ENCODE measurements at places on chromosomes 1 and 21. TPM values are rescaled to one million over a fixed set of nuclear protein-coding genes. Genes with fewer than 3 reads are reported as not detected.

- ATAC-seq = no peak
These were observed 1.7 kb downstream of the HHAT start for GRCh38 chr1:210330279-210330866.

- ATAC-seq = peak; percentile 82
These were observed 70.3 kb upstream of the KCNK1 start for GRCh38 chr1:233543338-233544255.

- ATAC-seq = no peak
These were observed 7.1 kb upstream of the MAP1LC3C start for GRCh38 chr1:242005866-242006535.

VANGL1 gene
- total RNA-seq = 18.2 TPM

WNT2B gene
- 4.8 TPM for total RNA-seq

LIPI gene
- not detected for total RNA-seq

TRIM63 gene
- 2.3 TPM for total RNA-seq

SLC25A34 gene
- total RNA-seq = 2.0 TPM

All from gastroesophageal sphincter (tissue), 4 donors.